Islet precursor cell (in vitro differentiated cells): ENCODE measurements at places on chromosomes 11 and 22.
A peak's percentile ranks its signal among the peaks of the same experiment; 100 is the strongest.

DNA sequence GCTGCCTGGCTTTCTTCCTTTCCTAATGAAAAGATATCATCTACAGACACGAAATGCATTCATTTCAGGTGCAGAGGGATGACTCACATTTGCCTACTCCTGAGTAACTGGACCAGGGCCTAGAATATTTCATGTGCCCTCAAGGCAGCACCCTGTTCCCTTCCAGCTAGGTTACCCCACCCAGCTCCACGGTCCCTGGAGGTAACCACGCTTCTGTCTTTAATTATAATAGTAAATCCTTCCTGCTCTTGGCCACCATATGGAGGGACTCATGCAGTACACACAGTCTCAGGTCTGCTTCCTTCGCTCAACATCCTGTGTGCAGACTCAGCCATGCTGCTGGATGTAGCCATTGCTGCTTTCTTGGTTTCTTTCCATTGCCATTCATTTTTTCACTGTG, 22.3 kb downstream of the DHCR7 start:
- no peak for DNase-seq

GRCh38 chr11:69493931-69494821, 12.7 kb downstream of the LINC01488 start:
- DNase-seq = no peak

GRCh38 chr11:130677486-130678153, 229.2 kb downstream of the ADAMTS15 start:
- peak; percentile 94 for DNase-seq

DNA sequence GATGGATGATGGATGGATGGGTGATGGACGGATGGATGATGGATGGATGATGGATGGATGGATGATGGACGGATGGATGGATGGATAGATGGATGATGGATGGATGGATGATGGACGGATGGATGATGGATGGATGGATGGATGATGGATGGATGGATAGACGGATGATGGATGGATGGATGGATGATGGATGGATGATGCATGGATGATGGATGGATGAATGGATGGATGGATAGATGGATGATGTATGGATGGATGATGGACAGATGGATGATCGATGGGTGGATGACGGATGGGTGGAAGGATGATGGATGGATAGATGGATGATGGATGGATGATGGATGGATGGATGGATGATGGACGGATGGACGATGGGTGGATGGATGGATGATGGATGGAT, 21.1 kb downstream of the KCTD17 start:
- DNase-seq = no peak

- peak; percentile 80 for DNase-seq
Observed at GRCh38 chr22:30325065-30325720, 1.5 kb downstream of the TBC1D10A start.

- DNase-seq = no peak
Observed at GRCh38 chr11:130214861-130215530, 55.4 kb downstream of the ST14 start.

GRCh38 chr11:117891362-117891761, 14.9 kb upstream of the FXYD6 start:
- peak; percentile 14 for DNase-seq

- DNase-seq = peak; percentile 95
Observed at GRCh38 chr11:12397931-12398334, 20.6 kb downstream of the PARVA start.
